ENCODE measurements at places on chromosomes 2 and 18.

DNA sequence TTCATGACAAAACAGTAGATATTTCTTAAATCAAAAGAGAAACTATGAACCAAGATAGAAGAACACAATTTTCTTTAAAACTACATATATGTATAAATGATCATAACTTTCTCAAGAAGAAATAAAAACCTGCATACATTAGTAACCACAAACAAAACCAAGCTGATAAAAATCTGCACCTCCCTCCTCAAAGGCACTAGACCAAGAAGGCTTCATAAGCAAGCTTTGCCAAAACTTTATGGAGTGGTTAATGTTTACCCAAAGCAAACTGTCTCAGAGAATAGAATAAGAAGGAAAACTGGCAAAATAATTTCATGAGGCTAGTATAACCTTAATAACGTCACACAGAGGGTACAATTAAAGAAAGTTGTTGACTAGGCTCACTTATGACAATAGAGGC lies 138.3 kb downstream of the ZBTB7C start:
- DNase-seq = no peak

- no peak for DNase-seq
These were observed 19.3 kb downstream of the CXCR2 start for GRCh38 chr2:218145124-218145523.

DNA sequence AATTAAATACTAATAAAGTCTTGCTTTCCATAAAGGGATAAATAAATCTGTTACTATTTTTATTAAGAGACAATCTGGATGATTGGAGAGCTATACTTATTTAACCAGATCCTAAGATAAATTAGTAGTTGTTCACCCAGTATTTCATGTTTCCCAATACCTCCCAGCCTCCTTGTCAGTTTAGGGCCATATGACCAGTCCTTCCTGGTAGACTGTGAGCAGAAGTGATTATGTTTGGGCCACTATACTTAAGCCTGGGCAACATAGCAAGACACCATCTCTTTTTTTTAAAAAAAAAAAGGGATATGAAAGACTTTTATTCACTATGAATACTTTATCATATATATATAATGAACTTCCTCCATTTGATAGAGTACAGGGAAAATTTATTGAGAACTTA lies 48.8 kb upstream of the PPM1B start:
- no peak for DNase-seq

DNA sequence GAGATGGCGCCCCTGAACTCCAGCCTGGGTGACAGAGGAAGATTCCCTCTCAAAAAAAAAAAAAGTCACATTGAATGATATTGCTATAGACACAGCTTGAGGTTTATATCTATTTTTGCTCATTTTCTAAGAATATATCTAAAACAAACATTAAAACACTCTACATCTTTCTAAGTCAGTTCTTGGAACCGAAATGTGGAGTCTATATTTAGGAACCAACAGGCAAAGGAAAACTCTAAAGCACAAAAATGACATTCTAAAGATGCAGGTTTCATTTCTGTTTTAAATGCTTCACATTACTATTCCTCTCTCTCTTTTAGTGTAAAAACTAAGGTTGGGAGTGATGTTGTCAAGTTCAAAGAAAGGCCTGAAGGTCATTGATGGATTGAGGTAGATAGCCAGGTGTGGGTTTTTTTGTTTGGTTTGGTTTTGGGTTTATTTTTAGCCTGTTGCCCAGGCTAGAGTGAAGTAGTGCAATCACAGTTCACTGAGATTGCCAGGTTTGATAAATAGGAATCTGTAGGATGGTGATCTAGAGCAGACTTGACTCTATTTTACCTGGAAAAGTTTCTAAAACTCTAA lies 194.0 kb upstream of the RBBP8 start:
- no peak for DNase-seq

- peak; percentile 23 for DNase-seq
These were observed 43.9 kb upstream of the RFX8 start for GRCh38 chr2:101518578-101519492.

DNA sequence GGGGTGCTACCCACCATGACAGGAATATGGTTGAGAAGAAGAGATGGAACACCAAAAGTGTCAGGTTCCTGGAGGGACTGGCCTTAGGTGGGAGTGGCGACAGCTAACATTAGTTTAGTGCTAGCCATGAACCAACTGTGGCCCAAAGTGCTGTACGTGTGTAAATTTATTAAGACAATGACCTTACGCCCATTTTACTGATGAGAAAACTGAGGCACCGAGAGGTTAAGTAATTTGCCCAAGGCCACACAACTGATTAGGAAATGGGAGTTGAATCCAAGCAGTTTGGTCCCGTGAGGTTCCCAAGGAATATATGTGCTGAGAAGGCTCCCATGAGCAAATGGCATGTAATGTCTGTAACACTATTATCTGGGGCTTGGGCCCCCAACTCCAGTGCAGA lies 109.5 kb upstream of the SLC1A4 start:
- DNase-seq = no peak

- no peak for DNase-seq
These were observed 92.3 kb downstream of the METTL8 start for GRCh38 chr2:171341394-171342066.

DNA sequence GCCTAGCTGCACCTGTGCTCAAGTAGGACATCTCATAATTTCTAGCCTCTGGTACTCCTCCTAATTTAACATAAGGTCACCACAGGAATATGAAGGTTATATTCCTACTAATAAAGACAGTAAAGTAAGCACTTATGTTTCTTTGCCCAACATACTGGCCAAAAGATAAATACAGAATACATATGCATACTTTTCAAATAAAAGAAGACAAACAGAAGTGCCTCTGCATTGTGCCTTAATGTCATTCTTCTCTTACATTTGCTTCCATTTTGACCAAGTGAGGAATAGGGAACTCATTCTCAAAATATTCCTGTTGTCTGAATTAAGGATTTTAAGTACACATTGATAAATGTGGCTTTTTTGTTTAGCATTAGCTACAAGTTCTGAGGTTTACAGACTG lies 5.6 kb downstream of the BCL11A start:
- no peak for DNase-seq

DNA sequence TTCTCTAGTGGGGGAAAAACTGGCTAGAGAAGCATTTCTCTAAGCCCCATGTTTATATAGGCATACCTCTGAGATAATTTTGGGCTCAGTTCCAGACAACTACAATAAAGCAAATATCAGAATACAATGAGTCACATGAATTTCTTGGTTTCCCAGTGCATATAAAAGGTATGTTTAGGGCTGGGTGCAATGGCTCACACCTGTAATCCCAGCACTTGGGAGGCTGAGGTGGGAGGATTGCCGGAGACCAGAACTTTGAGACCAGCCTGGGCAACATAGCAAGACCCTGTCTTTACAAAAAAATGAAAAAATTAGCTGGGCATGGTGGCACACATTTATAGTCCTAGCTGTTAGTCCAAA lies 22.2 kb downstream of the TSN start:
- DNase-seq = no peak

- no peak for DNase-seq
These were observed 95.2 kb downstream of the DTNA start for GRCh38 chr18:34805103-34805877.

DNA sequence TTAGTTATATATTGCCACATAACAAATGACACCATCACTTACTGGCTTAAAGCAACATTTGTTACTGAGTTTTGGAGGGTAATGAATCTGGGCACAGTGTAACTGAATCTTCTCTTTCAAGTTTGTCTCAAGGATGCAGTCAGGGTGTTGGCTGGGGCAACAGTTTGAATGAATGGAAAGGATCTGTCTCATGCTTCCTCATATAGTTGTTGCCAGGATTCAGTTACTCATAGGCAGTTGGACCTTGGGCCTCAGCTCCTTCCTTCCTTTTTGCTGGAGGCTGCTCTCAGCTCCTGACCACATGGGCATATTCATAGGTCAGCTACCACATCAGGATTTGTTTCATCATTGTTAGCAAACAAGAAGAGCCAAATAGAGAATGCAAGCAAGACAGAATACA lies 466.1 kb upstream of the MC4R start:
- DNase-seq = peak; percentile 16

- no peak for DNase-seq
These were observed 498.1 kb upstream of the CRIM1 start for GRCh38 chr2:35857498-35857897.

GRCh38 chr18:12699747-12700146 lies 2.8 kb downstream of the CEP76 start:
- DNase-seq = no peak

- DNase-seq = no peak
These were observed 3.5 kb upstream of the DSC2 start for GRCh38 chr18:31105733-31106132.

DNA sequence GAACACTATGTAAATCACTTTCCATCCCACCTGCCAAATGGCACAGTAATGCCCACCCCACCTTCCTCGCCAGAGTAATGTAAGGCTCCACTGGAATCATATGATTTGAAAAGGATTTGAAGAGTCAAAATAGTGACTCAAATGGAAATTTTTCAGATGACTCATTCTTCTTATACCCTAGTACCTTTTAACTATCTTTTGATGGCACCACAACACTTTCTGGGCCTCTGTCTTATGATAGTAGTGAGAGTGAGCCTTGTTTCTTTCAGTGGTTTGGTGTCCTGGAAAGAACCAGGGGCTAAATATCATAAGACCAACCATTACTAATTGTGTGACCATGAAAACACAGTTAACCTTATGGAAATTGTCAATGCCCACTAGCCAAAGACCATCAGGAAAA lies 235.4 kb upstream of the SLC14A2 start:
- no peak for DNase-seq

DNA sequence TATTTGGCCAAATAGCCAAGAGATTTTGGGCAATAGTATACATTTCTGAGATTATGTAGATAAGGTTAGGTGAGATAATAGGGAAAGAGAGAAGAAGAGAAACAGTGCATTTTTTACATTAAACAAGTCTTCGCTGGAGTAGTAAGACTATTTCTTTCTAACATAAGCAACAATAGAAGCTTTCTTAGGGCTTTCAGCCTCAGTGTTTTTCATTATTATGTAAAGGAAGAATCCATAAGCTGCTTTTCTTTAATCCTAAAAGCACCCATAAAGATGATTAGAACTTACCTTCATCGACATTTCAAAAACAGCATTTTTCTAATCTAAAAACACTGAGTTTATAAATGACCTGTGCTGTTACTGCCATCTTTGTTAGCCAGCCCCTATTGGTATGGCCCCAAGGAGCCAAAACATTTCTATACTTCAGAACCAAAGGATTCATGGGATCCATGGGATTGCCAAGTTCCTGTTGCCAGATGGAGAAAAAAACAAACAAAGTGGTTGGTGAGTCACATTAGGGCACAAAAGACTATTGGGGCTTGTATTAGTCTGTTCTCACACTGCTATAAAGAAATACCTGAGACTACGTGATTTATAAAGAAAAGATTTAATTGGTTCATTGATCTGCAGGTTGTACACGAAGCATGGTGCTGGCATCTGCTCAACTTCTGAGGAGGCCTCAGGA lies 88.2 kb downstream of the SCG2 start:
- no peak for DNase-seq

GRCh38 chr2:85326406-85327159 lies 1.2 kb downstream of the TGOLN2 start:
- DNase-seq = peak; percentile 56

GRCh38 chr18:2547477-2548087 lies 23.7 kb downstream of the METTL4 start:
- DNase-seq = peak; percentile 68

- no peak for DNase-seq
These were observed 118.2 kb downstream of the ZNF521 start for GRCh38 chr18:25233528-25234321.

DNA sequence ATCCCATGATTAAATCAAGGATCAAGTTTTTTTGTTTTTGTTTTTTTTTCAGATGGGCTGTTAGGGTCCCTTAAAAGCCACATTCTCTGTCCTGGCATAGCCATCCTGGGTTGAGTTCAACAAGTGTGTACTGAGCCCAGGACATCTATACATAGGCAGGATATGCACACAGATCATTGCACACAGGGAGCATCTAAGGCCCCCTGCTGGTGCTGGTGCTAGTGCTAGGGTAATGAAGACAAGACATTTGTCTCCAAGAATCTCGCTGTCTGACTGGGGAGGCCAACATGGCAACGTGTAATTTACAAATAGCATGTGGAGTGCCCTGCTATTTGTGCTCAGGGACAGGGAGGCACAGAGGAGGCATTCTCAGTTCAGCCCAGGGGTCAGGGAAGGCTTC lies 124.5 kb downstream of the VAPA start:
- DNase-seq = no peak

GRCh38 chr2:111715987-111716904 lies 167.7 kb downstream of the ANAPC1 start:
- no peak for DNase-seq

DNA sequence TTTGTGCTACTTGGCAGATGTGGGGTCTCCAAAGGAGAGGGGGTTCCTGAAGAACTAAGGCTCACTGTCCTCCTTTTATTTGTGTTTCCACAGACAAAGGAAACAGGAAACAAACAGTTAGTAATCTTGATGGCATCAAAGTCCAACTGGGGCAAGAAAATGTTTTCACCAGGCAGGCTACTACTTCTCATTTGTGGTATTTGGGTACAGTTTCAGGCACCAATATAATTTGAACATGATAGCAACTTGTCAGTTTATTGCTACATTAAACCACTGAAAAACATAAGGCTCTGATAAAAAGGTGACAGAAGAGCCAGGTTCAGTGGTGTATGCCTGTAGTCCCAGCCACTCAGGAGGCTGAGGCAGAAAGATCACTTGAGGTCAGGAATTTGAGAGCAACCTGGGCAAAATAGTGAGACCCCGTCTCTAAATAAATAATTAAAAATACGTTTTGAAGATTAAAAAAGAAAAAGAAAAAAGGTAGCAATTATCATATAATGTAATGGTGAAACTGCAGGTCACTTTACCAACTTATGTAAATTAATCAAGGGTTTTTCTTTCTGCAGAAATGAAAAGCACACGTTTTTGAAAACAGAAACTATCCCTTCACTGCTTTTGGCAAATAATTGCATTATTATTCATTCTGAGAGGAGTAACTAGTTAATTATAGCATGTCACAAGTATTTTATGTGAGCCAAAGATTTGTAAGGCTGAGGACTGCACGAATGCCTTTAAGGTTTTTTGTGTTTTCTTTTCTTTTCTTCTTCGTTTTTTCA lies 157.5 kb upstream of the CAVIN2 start:
- no peak for DNase-seq

- DNase-seq = no peak
These were observed 112.1 kb downstream of the NFATC1 start for GRCh38 chr18:79507546-79508480.

DNA sequence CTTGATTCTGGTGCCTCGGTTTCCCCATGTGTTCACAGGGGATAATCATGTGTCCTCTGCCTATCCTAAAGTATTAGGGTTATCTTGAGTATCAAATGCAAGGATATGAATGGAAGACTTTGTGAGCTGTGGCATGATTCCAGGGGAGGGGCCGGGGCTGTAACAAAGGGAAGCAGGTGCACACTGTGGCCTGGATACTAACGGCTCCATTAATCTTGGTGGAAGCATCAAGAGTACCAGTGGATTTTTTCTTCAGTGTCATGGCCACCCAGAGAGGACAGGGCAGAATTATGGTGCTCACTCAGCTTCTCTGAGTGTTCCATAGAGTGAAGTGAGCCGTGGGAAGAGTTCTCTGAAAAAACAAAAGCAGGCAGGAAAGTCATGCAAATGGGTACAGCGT lies 320.1 kb downstream of the ALK start:
- no peak for DNase-seq

Data from RKO (cell line).